ENCODE measurements at places on chromosomes 3 and 15.

DNA sequence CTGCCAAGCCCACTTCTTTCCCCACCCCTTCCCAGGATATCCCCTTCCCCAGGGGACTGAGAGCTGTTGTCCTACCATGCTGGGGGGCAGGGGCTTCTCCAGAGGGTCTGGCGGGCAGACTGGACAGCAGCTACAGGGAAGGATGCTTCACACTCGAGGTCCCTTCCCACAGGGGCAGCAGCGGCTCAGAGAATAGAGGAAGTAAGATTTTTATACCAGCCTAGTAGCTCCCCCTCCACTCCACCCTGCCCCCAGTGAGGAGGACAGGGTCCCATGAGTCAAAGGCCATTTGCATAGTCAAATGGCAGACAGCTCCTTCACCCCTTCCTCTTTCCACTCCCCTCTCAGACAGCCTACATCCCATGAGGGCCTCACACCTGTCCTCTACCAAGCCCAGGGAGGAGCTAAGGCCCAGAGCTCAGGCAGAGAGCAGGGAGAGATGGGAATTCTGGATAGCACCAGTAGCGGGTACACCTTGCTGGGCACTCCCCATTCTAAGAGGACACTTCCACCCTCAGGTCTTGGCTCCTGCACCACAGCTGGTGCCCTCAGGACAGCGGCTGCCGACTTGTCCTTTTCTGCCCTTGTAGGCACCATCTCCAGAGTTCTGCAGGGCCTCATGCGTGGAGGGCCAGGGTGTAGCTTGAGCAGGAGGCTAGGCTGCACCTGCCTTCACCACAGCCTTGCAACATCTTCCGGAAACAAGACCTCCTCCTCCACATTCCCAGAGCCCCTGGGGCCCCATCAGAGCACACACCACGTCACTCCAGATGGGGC, at the start of gene TLR9:
TLR9 (minus strand) TSS at position 194 of the 777 bp plus-strand sequence; CDS start at position 78, 116 bp downstream.
- DNase-seq = no peak

DNA sequence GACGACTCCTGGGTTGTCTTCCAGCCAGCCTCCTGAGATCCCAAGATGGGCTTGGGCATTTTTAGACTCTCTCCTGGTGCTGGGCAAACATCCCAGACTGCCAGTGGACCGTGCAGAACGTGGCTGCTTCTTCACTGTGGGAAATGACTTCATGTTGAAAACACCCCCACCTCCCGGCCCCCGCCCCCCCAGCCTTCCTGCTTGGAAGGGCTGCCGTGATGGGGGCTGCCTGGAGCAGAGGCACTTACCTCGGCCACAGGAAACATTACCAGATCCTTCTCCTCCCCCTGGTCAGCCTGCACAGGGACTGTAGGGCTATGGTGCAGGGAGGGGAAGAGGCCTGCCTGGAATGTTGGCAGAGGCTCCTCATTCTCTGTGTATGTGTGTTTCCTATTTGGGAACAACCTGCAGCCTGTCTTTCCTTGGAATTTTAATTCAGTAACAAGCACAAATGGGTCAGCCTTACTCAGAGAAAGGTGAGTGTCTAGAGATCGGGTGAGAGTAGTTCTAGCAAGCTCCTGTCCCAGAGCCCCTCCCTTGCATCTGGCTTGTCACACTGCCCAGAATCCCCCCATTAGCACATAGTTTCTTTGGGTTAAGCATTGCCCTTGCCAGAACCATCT, 90.8 kb downstream of the ANP32A start:
- peak; percentile 63 for DNase-seq

GRCh38 chr3:48301800-48302166, 31.7 kb downstream of the SPINK8 start:
- DNase-seq = peak; percentile 37

DNA sequence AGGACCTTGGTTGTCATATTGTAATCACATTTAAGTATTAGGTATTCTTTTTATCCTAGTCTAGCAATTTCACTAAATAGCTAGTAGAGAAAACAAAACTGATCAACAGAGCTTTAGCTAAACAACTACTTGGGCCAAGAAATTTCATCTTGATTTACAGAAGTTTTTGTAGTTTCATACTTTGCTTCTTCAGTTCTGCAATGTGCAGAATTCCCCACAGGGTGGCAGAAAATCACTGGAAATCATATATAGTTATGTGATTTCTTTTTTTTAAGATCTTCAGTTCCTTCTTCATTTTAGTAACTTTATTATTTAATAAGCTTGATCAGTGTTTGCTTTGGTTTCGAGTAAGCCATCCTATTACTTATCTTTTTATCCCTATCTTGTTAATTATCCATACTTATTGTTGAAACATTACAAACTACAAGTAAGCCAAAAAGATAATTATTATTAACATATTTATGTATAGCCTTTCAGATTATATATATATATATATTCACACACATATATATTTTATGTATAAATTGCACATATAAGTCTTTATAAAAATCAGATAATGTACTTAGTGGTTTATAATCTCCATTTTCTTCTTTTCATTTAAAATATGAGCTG, 2.2 kb upstream of the BNIP2 start:
- DNase-seq = peak; percentile 75

DNA sequence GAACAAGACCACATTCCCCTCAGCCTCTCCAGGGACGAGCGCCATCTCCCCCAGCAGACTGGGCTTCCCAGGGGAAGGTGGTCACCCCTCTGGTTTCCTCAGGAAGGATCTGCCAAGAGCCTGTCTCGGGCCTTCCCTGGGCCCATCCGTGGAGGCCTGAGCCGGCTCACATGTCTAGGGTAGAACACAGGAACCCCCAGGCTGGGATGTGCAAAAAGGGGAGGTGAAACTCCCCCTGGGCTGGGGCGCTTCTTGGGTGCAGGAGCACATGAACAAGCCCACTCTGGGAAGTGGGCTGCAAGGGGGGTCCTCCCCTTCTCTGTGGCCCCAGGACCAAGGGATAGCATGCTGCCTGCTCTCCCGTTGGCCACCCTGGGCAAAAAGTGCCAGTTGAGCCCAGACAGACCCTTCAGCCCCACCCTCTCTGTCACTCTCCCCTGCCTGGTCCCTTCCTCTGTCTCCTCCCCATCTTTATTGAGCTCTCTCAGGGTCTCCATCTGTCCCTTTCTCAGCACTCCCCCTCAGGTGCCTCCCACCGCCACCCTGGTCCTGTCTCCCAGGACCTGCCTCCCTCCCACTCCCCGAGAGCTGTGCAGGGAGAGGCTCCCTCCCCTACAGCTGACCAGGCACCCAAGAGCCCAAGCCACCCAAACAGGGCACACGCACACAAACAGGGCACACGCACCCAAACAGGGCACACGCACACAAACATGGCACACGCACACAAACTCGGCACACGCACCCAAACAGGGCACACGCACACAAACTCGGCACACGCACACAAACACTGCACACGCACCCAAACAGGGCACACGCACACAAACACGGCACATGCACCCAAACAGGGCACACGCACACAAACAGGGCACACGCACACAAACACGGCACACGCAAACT, 864 bp downstream of the SEMA3G start:
- DNase-seq = no peak

GRCh38 chr3:188819939-188820338, 351.8 kb upstream of the TPRG1 start:
- no peak for DNase-seq

GRCh38 chr15:64343841-64344240, 12.1 kb downstream of the CSNK1G1 start:
- DNase-seq = no peak

DNA sequence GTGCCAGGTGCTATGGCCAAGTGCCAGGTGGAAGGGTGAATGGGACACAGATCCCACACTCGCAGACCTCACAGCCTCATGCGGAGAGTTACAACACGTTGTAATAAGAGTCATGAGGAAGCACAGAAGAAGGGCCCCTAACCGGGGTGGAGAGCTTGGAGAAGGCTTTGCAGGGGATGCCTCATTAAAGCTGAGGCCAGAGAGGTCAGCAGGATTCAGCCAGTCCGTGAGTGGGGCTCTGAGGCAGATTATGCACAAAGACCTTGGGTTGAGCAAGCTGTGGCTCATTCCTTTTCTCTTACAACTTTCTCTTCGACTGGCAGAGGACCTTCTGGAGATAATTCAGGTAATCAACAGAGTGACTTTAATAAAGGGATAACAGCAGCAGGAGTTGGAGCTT, 65.3 kb upstream of the SNRK start:
- peak; percentile 15 for DNase-seq

DNA sequence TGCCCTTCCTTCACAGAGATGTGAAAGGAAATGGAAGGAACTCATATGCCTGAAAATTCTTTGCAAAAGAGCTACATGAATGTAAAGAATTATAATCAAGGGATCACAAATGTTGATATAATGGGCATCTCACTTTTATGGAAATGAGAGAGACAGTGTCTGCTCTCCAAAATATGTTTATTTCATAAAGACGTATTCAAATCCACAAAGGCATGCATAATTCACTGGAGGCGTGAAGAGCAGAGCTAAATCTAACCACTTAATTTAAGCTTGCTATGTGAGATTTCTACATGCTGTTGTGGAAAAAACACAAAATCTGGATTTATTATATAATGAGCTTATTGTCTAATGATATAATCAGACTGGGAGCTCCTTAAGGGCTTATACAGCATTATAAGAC, 469.1 kb downstream of the RAP2B start:
- DNase-seq = no peak

DNA sequence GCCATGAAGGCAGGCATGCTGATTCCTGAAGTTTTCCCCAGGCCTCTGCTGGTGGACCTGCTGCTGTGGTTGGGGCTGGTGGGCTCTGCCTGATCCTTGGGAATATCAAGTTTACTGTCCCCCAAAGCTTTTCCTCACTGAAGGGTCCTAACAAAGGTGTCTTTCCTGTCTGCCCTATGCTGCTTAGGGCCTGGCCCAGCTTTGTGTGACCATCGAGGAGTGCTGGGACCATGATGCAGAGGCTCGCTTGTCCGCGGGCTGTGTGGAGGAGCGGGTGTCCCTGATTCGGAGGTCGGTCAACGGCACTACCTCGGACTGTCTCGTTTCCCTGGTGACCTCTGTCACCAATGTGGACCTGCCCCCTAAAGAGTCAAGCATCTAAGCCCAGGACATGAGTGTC, 13.2 kb upstream of the EXOG start:
- no peak for DNase-seq

DNA sequence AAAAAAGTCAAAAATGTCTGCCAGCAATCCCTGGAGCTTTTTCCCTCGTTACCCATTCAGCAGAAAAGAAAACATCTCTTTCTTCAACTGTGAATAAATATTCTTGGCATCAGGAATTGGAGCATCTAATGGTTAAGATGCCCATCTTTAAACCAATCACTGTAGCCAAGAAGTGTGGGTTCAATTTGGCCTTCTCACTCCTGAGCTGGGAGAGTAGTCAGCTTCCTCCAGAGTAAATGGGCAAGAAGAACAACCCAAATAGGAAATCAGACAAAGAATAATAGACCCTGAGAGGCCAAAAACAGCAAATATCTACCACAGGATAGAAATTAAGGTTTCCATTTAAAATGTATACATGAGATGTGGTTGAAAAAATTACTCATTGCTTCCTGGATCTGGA, 508.0 kb upstream of the MDFIC2 start:
- DNase-seq = no peak

- DNase-seq = no peak
These were observed 601.0 kb upstream of the ADAMTS9 start for GRCh38 chr3:65288776-65289175.
